Fibroblast of skin of back (primary cell): ENCODE measurements at places on chromosomes 4 and X.

DNA sequence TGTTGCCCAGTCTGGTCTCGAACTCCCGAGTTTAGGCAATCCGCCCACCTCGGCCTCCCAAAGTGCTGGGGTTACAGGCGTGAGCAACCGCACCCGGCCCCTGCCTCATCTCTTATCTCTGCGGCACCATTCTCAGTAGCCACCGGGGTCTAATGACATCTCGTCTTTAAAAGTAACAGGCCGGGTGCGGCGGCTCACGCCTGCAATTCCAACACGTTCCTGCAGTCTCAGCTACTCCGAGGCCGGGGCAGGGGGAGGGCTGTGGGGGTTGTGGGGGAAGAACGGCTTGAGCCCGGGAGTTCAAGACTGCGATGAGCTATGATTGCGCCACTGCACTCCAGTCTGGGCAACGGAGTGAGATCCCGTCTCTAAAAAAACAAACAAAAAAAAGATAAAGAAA lies 28.8 kb downstream of the ING2 start:
- DNase-seq, result no peak

- DNase-seq, result peak; percentile 12
Measured at GRCh38 chrX:47206316-47206715, 12.2 kb upstream of the CDK16 start.

DNA sequence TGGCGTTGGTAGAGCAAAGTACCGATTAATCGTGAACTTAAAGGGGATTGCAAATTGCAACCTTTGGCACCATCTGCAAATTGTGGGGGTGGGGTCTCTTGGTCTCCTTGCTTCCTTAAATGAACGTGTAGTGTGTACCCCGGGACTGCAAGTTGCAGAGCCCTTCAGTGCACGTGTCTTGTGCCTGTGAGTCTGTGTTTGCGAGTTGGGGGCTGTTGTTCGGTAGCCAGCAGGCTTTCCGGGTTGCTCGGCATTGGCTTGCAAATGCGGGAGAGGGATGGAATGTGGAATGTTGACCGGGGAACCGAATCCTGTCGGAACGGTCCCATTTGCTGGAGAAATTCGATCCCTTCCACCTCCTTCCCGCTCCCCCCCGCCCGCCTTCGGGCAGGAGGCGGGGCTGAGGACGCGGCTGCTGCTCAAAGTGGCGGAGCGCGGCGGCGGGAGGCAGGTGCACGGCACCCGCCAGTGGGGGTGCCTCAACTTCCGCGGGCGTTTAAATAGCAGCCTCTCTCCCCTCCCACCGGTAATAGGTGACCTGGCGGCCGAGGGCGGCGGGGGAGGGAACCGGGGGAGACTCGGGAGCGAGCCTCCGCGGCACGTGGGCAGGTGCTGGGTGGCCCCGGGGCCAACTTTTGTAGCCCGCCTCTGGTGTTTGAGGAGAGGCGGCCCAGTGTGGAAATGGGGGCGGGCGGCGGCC lies 1.5 kb downstream of the JADE1 start:
- DNase-seq, result peak; percentile 81

DNA sequence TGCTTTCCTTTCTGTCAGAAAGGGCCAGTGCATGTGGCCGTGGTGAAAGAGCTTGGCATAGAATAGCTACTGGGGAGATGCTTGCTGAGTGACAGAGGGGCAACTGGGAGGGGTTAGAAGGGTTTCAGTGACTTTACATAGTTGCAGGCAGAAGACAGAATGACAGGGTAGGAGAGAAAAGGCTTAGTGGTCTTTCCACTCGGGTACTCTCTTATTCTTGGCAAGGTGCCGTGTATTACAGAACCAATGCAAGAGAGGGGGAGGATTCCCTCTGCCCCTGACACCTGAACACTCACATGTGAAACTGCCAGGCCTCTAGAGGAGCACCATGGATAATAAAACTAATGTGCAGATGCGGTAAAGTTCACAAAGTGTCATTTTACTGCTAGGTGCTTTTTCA lies 228.2 kb downstream of the MGST2 start:
- no peak for DNase-seq

DNA sequence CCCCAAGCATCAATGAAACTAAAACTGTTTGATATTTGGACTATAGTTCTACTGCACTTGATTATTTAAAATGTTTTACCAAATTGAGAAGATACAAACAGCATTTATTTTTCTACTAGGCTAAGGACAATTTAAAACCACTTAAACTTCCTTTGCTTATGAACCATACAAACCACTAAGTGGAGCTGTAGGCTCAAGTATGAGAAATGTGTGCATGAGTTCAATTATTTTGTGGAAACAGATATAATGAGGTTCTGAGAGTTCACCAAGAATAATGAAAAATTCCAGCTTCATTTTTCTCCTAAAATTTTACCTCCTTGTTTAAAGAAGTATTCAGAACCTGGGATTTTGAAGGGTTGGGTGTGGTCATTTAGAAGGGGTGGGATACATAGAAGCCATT lies 63.1 kb downstream of the SERPINA7 start:
- peak; percentile 0 for DNase-seq

GRCh38 chr4:174147863-174148262 lies 135.6 kb downstream of the FBXO8 start:
- no peak for DNase-seq

- no peak for DNase-seq
Measured at GRCh38 chr4:105059337-105059736, 87.3 kb upstream of the TET2 start.

GRCh38 chr4:77833126-77833724 lies 14.1 kb upstream of the CNOT6L start:
- no peak for DNase-seq

DNA sequence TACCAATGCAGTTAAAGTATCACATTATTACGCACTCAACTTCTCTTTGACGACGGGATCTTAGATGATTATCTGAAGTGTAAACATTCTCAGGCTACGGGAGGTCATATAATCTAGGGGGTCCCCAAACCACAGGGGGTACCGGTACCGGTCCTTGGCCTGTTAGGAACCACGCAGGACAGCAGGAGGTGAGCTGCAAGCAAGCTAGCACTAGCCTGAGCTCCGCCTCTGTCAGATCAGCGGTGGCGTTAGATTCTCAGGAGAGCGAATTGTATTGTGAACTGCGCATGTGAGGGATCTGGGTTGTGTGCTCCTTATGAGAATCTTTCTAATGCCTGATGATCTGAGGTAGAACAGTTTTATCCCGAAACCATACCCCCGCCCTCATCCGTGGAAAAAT lies 20.6 kb upstream of the PRR27 start:
- no peak for DNase-seq

GRCh38 chr4:137266511-137266910 lies 265.8 kb downstream of the PCDH18 start:
- DNase-seq, result peak; percentile 37

GRCh38 chr4:156961196-156962057 lies 10.2 kb downstream of the PDGFC start:
- no peak for DNase-seq

DNA sequence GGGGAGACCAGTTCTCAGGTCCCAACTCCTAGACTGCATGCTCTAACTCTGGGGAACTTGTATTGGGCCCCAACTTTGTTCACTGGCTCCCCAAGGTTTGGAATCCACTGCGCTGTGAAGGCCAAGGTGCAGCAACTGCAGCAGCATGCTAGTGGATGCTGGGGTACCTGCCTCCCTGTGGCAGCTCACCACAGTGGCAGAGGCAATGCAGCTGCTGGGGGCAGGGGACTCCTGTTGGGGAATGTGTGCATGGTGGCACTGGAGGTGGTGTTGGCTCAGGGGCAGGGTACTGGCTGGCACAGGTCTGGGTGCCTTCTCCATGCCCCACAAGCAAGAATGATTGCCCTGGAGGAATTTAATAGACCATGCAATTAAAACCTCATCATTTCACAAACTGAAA lies 493.4 kb upstream of the GALNT7 start:
- DNase-seq, result no peak

GRCh38 chrX:13026877-13027652 lies 17.4 kb downstream of the FAM9C start:
- DNase-seq, result no peak

DNA sequence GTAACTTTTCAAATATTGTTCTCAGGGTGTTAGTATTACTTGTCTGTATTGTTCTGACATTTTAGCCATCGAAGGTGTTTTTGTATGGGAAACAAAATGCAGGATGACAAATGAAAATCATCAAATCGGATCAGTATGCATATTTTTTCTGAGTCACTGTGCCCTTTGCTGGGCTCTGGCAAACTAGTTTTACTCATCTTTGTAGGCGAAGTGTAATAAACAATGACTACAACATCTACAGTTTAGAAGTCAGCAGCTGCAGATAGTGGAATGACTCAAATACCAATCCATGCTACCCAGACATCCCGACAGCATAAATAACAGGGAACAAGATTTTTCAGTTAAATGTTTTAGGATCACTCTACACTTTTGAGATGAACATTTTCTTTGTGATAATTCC lies 557.3 kb upstream of the TENM3 start:
- DNase-seq, result peak; percentile 92

- DNase-seq, result no peak
Measured at GRCh38 chrX:9728261-9728660, 37.4 kb downstream of the GPR143 start.

DNA sequence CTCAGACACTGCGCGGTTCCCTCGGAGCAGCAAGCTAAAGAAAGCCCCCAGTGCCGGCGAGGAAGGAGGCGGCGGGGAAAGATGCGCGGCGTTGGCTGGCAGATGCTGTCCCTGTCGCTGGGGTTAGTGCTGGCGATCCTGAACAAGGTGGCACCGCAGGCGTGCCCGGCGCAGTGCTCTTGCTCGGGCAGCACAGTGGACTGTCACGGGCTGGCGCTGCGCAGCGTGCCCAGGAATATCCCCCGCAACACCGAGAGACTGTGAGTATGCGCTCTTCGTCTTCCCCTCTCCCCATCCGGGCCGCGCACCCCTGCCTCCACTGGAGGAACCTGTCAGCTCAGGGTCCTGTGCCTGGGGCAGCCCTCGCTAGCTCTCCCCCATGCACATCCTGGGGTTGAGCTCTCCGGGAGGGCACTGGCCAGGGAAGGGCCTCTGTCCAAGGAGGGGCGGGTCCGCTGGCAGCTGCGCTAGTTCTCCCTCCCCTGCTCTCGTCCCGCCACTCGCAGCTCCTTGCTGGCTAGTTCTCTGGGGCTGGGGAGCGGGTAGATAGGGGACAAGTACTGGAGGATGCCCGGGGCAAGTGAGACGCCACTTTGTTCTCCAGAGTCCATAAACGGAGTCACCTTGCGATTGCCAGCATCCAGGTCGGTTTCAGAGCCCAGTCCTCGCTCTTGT lies 2.2 kb downstream of the SLIT2 start:
- peak; percentile 48 for DNase-seq

DNA sequence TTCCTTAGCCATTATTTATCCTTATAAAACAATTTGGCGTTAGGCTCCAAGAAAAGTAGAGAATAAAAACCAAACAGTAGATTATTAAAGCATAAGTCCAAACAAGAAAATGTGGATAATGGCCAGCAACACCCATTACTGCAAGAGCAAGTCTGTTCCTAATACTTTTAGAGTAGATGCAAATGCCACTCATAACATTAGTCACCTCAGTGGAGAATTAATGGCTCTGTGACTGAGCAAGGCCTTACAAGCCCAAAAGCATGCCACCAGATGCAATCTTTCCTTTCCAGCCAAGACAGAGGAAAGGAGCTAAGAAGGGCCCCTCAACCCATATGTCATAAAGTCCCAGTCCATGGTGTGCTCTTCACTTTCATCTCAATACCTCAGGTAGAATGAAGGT lies 373.8 kb downstream of the OPHN1 start:
- no peak for DNase-seq

DNA sequence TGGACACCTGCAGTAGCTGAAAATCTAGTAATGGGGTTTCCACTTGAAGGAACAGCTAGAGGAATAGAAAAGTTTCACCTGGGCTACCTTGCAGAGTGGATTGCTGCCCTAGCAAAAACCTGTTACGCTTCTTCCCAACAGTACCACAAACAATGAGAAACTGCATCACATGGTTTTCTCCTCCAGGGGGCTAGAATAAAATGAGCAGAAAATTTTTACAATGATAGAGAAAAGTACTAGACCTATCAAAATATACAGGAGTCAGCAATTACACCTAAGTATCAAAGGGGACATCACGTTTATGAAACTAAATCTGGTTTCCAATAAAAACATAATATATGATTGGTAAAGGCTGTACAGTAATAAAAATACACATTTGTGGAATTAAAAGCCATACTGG lies 423.1 kb upstream of the PITX2 start:
- no peak for DNase-seq

- DNase-seq, result peak; percentile 79
Measured at GRCh38 chrX:43958529-43958928, 14.7 kb downstream of the NDP start.

GRCh38 chrX:26597981-26598380 lies 382.0 kb downstream of the MAGEB5 start:
- no peak for DNase-seq
